ENCODE measurements at places on chromosomes 2 and 18. TPM values are rescaled to one million over a fixed set of nuclear protein-coding genes. Genes with fewer than 3 reads are reported as not detected.

DNA sequence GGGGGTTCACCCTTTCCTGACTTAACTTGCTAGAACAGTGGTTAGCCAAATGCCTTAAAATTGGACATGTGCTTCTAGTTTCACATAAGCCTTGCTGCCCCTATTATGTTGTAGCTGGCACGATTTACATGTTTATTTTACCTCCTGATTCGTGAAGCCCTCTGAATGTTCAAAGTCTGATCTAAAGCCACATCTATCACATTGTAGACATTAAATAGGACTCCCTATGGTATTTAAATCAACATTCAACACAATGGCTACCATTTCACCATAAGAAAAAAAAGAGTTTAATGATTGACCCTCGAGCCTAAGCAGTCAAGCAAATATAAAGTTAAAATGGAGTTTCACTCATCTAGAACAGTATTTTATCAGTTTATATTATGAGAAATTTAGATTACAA lies 151.5 kb downstream of the GULP1 start:
- no peak overlapping the region for H3K4me3 ChIP-seq
- no peak for DNase-seq
- H3K27ac ChIP-seq, result peak overlapping the region; percentile 9
- H3K27me3 ChIP-seq, result no peaks in the 10 kb centered on the region
- H3K4me1 ChIP-seq, result peaks cover 36% of the 10 kb centered on the region

- DNase-seq, result no peak
- H3K27me3 ChIP-seq, result peaks cover 3% of the 10 kb centered on the region
- no peaks in the 10 kb centered on the region for H3K4me1 ChIP-seq
- no peak overlapping the region for H3K4me3 ChIP-seq
- no peak overlapping the region for H3K27ac ChIP-seq
Observed at GRCh38 chr2:221680548-221680947, 108.4 kb upstream of the EPHA4 start.

GRCh38 chr18:63949068-63949737 lies at the start of gene HMSD:
Gene HMSD (plus strand): TSS chr18:63949301. CDS start chr18:63953456, 4,155 bp downstream.
- H3K4me1 ChIP-seq, result peaks cover 11% of the 10 kb centered on the region
- no peak within 1 kb of the TSS for H3K27ac ChIP-seq
- H3K27me3 ChIP-seq, result peaks cover 39% of the 10 kb centered on the region
- peak within 1 kb of the TSS; percentile 42 for H3K4me3 ChIP-seq
- H3K36me3 ChIP-seq, result no peaks in the 10 kb centered on the region

- H3K4me1 ChIP-seq, result no peaks in the 10 kb centered on the region
- no peak overlapping the region for H3K4me3 ChIP-seq
- no peak overlapping the region for H3K27ac ChIP-seq
- no peaks in the 10 kb centered on the region for H3K27me3 ChIP-seq
- no peak for DNase-seq
- no peaks in the 10 kb centered on the region for H3K36me3 ChIP-seq
Observed at GRCh38 chr2:219724628-219725027, 97.2 kb downstream of the SLC4A3 start.

Gene LRRC30
- total RNA-seq, result not detected

Data from osteocyte (in vitro differentiated cells).